ENCODE measurements at places on chromosomes 1 and 21.
A peak's percentile ranks its signal among the peaks of the same experiment; 100 is the strongest.

DNA sequence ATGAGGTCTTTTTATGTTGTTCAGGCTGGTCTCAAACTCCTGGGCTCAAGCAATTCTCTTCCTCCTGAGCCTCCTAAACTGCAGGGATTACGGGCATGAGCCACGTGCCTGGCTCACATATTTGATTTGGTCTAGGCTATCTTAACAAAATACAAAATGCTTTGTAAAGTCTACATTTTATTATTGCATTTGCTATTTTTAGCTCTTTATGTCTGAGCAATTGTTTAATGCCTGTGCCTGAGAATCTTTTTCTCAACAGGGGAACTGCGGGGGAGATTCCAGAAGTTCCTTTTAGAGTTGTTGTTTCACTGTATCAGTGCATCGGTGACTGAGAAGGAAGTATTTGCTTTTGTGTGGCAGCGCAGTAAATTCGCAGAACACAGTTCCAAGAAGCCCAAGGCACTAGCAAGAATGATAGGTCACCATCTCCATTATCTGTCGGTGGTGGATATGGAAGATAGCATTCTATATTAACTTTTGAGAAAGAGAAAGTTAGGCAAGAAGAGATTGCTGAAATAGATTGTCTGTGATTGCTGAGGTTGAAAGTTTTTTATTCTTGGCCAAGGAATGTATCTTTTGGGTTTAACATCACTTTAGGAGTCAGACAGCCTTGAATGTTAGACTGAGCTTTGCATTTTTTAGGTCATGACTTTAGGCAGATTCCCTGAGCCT, 167.3 kb downstream of the PDE4B start:
- no peak for DNase-seq

- DNase-seq: peak; percentile 82
Observed at GRCh38 chr1:205430696-205431305, 8.9 kb upstream of the LEMD1 start.

DNA sequence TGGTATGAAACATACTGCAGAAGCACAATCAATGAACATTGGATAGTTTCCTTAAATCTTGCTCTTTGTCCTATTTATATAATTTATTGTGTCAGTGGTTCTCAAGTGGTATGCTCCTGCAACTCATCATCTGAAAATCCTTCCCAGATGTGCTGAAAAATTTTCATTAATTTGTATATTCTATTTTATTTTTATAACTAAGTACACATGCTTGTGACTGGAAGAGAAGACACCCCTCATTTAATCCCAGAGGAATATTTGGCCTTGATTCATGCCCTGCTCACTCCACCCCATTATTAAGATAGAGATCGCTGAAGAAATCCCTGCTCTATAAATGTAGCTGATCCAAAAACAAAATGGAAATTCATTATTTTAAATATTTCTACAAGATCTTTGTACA, 870.5 kb upstream of the CXADR start:
- no peak for DNase-seq

- DNase-seq: no peak
Observed at GRCh38 chr1:35810096-35810881, 2.5 kb downstream of the AGO4 start.

GRCh38 chr1:38018864-38019343, 6.4 kb downstream of the UTP11 start:
- no peak for DNase-seq

DNA sequence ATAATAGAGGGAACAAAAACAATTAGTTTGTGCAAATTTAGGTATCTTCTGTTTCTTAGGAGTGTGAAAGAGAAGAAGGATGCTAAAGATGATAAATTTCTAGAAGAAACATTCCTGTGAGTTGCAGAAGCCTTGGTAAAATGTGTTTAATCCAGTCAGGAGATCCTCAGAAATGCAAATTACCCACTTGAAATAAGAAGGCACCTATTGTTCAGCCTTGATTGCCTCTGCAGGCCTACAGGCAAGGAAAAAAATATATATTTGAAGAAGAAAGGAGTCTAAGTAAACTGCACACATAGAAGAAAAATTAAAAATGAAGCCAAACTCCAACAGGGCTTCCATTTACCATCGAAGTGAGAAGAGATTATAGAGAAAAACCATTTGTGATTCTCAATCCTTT, 51.0 kb upstream of the LHX8 start:
- no peak for DNase-seq

DNA sequence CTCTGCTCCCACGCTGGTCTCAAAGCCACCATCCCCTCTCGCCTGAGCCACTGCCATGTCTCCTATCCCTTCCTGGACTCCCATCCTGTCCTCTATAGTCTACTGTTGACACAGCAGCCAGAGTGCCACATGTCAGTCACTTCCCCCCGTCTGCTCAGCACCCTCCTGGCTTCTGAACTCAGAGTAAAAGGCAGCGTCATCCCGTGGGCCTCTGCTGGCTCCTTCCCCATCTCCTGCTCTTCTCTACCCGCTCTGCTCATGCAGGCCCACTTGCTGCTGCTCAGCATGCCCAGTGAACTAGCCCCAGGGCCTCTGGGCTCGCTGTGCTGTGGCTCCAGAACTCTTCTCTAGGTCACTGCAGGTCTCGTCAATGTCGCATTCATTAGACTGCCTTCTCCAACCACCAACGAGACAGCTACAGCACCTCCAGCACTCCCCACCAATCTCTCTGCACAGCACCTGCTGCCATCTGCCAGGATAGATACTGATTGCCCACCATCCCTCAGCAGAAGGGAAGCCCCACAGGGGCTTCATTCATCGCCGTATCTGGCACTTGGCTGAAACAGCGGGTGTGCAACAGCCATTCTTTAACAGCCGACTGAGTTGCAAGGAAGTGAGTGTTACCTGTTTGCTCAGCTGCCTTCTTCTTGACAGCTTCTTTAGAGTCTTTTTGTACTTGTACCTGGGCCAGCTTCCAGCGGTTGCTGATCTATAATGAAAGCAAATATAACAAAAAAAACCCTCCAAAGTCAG, 11.8 kb upstream of the SRM start:
- DNase-seq: peak; percentile 66

- no peak for DNase-seq
Observed at GRCh38 chr1:167913895-167914496, at the start of gene ADCY10. ADCY10 (minus strand) TSS chr1:167914134; CDS start chr1:167905140, 8,994 bp downstream.

DNA sequence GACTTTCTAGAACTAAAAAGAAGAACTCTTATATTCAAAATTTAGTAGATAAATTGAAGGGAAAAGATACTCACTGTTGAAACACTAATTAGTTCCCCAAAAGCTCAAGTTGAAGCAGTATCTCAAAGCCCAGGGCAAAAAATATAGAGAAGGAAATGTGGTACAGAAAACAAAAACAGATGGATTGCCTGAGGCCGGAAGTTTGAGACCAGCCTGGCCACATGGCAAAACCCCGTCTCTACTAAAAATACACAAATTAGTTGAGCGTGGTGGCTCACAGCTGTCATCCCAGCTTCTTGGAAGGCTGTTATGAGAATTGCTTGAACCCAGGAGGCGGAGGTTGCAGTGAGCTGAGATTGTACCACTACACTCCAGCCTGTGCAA, 36.0 kb downstream of the FAM177B start:
- DNase-seq: no peak

- DNase-seq: no peak
Observed at GRCh38 chr21:45109831-45110492, 35.6 kb downstream of the ADARB1 start.

GRCh38 chr1:118047650-118048224, 118.2 kb downstream of the WDR3 start:
- DNase-seq: no peak

GRCh38 chr1:53642607-53643006, 96.4 kb downstream of the GLIS1 start:
- no peak for DNase-seq

DNA sequence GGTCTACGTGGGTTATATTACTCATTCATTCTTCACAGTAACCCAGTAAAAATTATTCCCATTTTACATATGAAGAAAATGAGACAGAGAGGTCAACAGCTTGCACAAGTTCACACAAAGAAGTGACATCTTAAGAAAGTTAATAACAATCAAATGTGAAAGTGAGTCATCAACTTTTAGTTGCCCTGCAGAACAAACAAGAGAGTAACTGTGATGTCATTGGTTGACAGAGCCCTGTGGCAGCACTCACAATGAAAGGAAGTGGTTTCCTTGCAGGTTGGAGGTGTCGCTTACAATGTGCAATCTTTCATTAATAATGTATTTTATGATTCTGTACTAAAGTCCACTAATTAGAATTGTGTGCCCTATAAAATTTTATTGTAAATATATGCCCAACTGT, 369.6 kb downstream of the RYR2 start:
- no peak for DNase-seq
